ENCODE measurements at places on chromosomes 11 and 22.

- DNase-seq = no peak
Measured at GRCh38 chr11:104328512-104328907, 164.6 kb upstream of the PDGFD start.

DNA sequence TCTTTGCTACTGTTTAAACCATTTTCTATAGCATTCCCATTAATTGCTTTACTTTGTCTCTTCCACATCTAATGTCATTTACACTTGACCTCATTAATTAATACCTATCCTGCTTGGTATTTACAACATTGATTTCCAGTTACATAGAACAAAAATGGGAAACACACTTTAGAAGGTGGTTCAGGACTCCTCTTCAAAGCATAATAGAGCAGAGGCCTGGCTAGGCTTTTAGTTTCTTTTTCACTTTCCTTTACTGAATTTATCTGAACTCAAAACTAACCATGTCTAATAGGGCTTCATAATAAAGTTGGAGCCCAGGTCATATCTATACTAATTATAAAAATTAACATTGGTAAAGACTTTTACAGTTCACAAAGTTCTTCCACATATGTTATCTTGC lies 648.0 kb upstream of the KIRREL3 start:
- DNase-seq = no peak

- no peak for DNase-seq
Measured at GRCh38 chr11:40183073-40184064, 1276.1 kb downstream of the LRRC4C start.

GRCh38 chr11:127042445-127042844 lies 41.9 kb upstream of the KIRREL3 start:
- DNase-seq = no peak

DNA sequence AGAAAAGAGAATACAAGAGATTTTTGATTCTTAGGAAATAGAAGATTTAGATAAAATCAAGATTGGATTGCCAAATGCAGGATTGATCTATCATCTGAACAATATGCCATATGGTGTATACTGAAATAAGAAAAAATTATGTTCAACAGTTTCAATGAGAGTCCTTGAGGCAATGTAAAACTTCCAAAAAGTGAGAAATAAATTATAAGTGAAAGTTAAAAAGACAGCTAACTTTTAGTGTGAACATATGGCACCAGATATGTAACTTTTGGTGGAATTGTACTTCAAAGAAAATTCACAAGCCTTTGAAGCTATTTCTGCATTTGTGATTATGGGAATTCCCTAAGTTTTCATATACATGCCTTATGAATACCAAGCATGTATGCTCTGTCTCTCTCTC lies 200.5 kb upstream of the ANO3 start:
- DNase-seq = no peak

DNA sequence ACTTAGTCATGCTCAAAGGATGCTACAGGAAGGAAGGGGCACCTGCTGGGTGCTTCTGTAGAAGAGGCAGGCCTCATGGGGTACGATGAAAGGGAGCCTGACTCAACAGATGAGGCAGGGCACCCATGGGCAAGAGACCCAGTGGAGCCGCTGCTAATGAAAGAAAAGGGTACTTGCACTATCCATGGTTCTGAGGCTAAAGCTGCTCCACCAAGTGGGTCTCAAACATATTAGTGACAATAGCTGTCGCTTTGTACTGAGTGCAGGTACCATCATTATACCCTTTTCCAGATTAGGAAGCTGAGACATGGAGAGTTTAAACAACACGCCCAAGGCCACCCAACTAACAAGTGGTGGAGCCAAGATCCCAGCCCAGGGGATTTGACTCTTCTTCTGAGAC lies 127.5 kb upstream of the SERPIND1 start:
- no peak for DNase-seq

- DNase-seq = no peak
Measured at GRCh38 chr11:103546236-103546635, 437.0 kb downstream of the DYNC2H1 start.

DNA sequence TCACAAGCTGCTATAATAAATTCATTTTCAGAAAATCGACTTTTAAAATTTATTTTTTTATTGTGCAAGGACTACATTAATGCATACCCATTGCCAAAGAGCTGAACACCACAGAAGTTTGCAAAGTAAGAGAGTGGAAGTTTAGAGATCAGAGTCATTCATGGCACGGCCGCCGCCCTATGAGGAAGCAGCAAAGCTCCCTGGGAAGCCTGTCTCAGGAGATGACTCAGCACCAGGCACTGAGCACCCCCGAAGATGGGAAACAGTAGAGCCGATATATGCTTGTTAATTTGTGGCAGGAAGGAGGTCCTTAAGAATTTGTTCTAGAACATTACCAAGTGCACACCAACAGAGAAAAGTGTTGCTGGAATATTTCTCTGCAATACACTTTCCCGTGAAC lies 693.7 kb downstream of the OPCML start:
- DNase-seq = peak; percentile 38

DNA sequence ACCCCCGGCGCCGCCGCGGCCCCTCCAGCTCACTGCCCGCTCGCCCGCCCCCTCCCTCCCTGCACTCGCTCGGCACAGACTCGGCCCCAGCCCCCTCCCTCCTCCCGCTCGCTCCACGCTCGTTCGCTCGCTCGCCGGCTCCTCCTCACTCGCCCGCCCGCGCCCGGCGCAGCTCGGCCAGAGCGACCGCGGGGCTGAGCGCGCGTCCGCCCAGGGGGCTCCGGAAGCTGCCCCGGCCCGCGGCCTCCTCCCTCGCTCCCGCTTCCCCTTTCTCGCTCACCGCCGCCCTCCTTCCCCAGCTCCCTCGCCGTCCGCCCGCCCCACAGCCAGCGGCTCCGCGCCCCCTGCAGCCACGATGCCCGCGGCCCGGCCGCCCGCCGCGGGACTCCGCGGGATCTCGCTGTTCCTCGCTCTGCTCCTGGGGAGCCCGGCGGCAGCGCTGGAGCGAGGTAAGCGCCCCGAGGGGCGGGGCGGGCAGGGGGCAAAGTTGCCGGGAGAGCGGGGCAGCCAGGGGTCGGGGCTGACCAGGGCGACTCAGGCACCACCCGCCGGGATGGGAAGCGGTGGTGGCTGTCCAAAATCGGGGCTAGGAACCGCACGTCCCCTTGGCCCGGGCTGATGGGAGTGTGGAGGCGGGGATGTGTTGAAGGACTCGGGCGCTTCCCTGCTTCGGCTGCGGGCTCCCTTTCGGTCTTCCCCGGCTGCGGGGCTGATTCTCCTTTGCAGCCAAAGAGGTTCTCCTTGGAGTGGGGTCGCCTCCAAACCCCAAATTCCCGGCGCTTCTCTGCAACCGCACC lies at the start of gene SEZ6L:
TSS of gene SEZ6L (plus strand) at position 148 of the 797 bp plus-strand sequence. CDS start at position 356, 208 bp downstream.
- no peak for DNase-seq

DNA sequence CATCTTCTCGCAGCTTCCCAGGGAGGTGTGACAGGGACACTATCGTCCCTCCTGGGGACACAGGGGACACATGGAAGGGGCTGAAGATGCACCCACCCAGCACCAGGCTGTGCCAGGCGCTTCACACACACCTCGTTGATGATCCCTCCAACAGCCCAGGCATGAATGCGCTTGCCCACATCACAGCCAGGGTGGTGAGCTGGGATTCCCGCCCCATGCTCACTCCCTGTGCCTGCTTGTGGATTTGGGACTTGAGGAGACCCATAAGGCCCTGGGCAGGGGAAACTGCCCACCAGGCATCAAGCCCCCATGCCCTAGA lies 57.8 kb downstream of the OTOG start:
- no peak for DNase-seq

- DNase-seq = no peak
Measured at GRCh38 chr11:9615031-9615451, 41.6 kb downstream of the WEE1 start.
